ENCODE measurements at places on chromosomes 2 and 18. TPM values are rescaled to one million over a fixed set of nuclear protein-coding genes. Genes with fewer than 3 reads are reported as not detected.

SPP2 gene
- total RNA-seq = not detected

- no peak for DNase-seq
Measured at GRCh38 chr2:28117104-28117596, 226.6 kb downstream of the BABAM2 start.

G6PC2 gene
- not detected for total RNA-seq

LDLRAD4 gene
- total RNA-seq = 25.1 TPM

DNA sequence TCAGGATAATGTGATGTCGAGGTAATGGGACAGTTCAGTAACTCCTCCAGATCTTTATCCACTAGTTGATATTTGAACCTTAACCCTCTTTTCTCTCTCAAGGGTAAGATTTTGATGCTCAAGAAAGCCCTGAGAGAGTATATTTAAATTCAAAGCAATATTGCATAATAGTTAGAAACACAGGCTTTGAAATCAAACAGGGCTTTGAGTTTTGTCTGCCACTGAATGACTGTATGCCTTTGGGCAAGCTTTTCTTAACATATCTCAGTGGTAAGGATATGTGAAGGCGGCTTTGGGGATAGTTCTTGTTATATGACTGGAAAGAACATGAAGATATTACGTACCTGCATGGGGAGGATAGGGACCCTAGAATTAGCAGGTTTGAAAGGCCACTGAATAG is 11.1 kb downstream of the ITPRID2 start:
- no peak for DNase-seq

DNA sequence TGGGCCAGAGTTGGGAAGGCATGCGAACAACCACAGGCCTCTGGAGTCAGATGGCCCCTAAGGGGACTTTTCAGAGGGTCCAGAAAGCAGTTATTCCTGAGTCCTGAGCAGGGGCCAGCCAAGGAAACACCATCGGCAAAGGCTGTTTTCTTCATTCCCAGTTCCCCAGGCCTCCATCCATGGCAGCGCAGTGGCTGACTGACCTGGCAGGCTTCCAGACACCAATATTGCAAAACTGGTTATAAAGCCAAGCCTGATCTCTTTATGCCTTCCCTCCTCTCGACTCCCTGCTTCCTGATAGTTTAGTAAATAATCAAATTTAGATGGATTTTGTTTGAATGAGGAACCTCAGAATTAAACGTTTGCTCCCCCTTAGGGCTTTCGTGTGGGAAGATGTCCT is 133.4 kb upstream of the ITGA6 start:
- no peak for DNase-seq

RASGRP3 gene
- 20.8 TPM for total RNA-seq

GRCh38 chr18:38427736-38428135 is 862.1 kb upstream of the CELF4 start:
- DNase-seq = no peak

GRCh38 chr18:55024564-55024963 is 65.3 kb upstream of the CCDC68 start:
- no peak for DNase-seq

GRCh38 chr2:151083856-151084795 is 177.5 kb downstream of the RBM43 start:
- DNase-seq = no peak

PTRHD1 gene
- total RNA-seq = 15.3 TPM

DNA sequence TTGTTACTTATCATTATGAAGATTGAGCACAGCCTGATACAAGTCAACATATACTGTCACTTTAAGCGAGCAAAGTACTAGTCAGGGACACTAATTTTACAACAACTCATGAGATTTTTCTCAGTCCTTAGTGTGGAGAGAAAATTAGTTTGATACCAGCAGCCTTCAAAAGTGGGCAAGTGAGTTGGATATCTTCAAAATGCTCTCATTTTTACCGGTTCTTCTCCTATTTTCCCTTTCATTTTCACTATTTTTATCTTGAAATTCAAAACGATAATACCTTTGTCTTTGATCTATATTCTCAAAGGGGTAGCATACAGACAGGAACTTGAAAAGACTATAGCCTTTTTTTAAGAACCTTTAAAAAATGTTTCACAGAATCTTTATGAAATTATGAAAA is 52.0 kb upstream of the UBXN4 start:
- no peak for DNase-seq

DNA sequence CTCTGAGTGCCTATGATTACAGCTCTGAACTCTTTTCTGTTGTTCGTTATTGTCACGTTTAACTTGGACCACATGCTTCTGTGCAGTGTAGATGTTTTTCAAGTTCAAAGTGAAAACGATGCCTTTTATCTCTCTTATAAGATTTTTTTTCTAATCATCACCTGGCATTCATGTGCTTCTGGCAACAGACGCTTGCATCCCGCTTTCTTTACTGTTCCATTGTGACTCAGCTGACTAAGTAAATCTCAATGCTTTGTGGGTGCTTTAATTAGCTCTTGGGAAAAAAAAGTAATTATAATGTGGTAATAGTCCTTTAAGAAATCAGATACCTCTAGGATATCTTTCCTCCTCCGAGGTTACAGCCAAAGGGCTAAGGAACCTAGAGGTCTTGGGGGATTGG is 31.2 kb upstream of the RMP24 start:
- no peak for DNase-seq

DNA sequence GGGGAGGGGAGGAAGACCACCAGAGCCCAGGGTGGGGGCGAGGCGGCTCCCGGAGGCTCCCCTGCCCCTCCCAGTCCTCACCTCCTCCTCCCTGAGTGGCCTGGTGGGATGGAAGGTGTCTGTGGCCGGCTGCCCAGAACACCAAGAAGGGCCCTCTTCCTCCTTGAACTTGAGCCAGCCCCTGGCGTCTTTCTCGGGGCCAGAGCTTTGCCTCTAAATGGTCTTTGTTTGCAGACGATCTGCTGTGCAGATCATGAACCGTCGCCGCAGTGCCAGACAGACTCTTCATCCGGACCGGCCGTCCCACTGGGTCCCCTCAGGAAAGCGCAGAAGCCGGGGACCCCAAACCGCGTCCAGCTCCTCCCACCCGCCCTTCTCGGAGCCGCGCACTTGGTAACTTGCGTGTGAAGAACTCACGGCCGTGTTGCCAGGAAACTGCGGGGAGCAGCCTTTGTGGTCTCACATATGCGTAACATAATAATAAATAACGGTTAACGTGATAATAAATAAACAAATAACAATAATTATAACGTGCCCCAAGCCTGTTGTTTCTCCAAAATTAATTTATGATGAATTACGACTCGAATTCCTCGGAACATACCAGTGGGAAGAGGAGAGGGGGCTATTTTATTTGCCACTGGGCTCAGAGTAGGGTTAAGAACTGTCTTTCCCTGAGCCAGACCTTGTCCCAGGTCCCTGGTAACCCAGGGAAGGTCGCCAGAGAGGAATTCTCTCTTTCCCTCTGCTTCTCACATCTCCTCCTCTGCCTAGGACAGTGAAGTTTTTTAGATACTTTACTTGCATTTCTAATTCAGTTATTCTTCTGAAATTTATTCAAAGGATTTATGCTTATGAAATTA is 41.0 kb downstream of the PTGR3 start:
- peak; percentile 60 for DNase-seq

All from upper lobe of left lung (tissue), 6 donors.